Right lung (tissue), 10 donors: ENCODE measurements at places on chromosomes 16 and 17. TPM values are rescaled to one million over a fixed set of nuclear protein-coding genes. Genes with fewer than 3 reads are reported as not detected.

GRCh38 chr16:51382211-51382610, 231.1 kb upstream of the SALL1 start:
- no peak for DNase-seq

DNA sequence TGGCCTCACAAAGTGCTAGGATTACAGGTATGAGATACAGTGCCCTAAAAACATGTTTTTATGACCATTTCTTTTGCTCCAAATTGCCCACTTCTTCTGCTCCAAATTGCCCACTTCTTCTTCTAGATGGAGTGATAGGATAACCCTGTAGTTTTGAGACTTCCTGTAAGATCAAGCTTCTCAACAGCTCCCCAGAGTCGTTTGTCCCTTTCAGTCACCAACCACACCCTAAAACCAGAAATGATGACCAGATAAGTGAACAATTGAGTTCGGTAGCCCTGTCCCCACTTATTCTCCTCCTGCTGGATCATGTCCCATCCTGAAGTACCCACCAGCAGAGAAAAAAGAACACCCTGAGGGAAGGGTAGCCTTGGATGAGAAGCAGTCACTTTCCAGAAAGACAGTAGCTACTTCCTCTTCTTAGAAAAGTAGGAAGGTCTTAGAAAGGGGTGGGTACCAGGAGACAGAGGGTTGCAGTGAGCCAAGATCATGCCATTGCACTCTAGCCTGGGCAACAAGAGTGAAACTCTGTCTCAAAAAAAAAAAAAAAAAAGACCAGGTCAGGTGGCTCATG, 2.5 kb downstream of the ODAD4 start:
- DNase-seq, result no peak

Gene CDH15
- polyA plus RNA-seq, result 0.50 TPM

GRCh38 chr17:74513987-74514631, 17.2 kb downstream of the CD300LB start:
- DNase-seq, result peak; percentile 31

GRCh38 chr17:39096508-39097149, 54.8 kb downstream of the PLXDC1 start:
- no peak for DNase-seq

Gene ODAD4
- 6.0 TPM for polyA plus RNA-seq

- no peak for DNase-seq
Observed at GRCh38 chr17:17146786-17147406, 59.2 kb downstream of the PLD6 start.

DNA sequence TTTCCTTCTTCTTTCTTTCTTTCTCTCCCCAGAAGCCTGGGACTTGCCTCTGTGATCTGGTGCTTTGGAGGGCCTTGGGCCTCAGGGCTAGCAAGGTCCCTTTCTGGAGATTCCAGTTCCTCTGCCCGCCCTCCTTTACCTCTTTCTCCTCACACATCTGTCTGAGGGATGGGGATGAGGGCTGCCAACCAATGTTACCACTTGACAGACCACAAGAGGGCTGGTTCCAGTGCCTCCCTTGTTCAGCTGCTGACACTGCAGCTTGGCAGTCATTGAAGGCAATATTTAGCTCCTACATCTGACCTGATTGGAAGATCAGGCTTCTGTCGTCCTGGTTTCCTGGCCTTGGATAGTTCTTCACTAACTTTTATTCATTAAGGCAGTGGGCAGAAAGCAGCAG, 3.6 kb upstream of the ZNF652 start:
- DNase-seq, result no peak

Gene ACSM3
- 49.6 TPM for polyA plus RNA-seq

Gene PIP4K2B
- 80.6 TPM for polyA plus RNA-seq

Gene ABCC11
- 0.30 TPM for polyA plus RNA-seq

Gene DNAH9
- 8.3 TPM for polyA plus RNA-seq

Gene ACSM2A
- 0.87 TPM for polyA plus RNA-seq

Gene SLC12A3
- polyA plus RNA-seq, result 0.12 TPM

GRCh38 chr16:89545831-89546574, 14.5 kb upstream of the RPL13 start:
- DNase-seq, result peak; percentile 37

GRCh38 chr16:19994466-19995170, 79.1 kb downstream of the GPR139 start:
- DNase-seq, result no peak

GRCh38 chr17:55722742-55723487, at the start of gene TMEM100:
Gene TMEM100, minus strand, starts transcription at chr17:55722864. Its CDS starts 1,794 bp downstream, at chr17:55721070.
- DNase-seq, result no peak

DNA sequence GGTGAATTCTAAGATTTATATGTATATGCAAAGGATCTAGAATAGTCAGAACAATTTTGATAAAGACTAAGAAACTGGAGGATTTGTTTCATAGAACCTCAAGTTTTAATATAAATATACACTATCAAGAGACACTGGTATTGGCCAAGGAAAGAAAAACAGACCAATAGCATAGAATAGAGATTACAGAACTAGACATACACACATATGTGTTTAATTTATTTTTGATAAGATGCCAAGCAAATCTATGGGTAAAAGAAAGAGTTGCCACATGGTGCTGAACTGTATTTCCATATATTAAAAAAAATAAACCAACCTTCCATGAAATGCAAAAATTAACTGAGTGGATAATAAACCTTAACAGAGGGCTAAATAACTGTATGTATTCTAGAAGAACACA, 27.9 kb upstream of the LRRC37A3 start:
- no peak for DNase-seq

DNA sequence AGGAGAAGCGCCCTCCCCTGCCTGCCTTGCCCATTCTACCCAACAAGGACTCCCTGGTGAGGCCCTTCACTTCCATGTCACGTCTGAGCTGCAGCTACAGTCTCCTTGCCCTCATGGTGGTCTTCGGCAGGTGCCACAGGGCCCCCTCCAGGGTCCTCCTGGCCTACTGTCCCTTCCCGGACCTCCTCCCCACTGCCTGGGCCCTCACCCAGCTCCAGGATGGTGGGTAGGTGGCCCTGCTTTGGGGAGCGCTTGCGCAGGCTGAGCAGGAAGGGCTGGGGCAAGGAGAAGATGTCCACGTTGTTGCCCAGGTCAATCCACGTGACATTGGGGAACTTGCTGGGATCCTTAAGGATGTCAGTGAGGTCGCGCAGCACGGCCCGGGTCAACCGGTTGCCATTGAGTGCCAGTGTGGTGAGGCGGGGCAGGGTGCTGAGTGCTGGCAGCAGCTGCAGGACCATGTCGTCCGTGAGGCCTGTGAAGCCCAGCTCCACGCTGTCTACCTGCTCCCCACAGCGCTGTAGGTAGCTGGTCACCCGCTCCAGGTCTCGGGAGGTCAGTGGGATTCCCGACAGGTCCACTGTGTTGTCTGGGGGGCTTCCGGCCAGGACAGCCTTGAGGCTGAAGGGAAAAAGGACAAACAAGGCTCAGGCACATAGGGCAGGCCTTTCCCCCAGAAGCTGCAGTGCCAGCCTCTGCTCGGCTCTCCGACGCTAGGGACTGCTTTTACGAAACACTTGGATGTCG, 28.3 kb downstream of the TRPV2 start:
- no peak for DNase-seq

Gene FKBP10
- 140 TPM for polyA plus RNA-seq

DNA sequence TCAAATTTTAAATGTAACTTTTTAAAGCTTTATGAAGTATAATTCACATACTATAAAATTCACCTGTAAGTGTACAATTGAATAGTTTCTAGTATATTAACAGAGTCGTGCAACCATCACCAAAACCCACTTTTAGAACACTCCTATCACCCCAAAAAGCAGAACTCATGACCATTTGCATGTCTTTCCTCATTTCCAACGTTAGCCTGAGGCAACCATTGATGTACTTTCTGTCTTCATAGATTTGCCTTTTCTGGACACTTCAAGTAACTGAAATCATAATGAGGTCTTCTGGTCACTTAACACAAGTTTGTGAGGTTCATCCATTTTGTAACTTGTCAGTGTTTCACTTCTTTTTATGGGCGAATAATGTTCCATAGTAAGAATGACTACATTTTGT, 33.2 kb downstream of the METTL16 start:
- DNase-seq, result no peak

DNA sequence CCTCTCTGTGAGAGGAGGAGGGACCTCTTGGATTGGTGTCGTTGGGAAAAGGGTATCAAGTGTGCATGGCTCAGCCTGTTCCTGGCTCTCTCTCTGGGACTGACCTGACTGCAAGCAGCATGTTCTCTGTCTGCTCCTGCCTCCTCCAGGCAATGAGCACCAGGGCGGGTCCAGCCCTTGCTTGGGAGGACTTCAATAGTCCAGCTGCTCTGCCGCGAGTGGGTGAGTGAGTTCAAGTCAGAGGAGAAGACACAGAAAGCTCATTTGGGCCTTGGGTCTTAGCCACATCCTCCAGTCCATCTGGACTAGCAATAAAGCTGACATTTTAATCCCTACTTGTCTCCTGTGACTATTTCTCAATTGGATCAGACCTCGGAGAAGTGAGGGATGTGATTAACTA, 25.2 kb upstream of the TNS4 start:
- DNase-seq, result no peak
